Progenitor cell of endocrine pancreas (in vitro differentiated cells): ENCODE measurements at places on chromosomes 7 and 10. TPM values are rescaled to one million over a fixed set of nuclear protein-coding genes. Genes with fewer than 3 reads are reported as not detected.

RBM28 gene
- 51.0 and 56.7 TPM in 2 replicates for total RNA-seq

DNA sequence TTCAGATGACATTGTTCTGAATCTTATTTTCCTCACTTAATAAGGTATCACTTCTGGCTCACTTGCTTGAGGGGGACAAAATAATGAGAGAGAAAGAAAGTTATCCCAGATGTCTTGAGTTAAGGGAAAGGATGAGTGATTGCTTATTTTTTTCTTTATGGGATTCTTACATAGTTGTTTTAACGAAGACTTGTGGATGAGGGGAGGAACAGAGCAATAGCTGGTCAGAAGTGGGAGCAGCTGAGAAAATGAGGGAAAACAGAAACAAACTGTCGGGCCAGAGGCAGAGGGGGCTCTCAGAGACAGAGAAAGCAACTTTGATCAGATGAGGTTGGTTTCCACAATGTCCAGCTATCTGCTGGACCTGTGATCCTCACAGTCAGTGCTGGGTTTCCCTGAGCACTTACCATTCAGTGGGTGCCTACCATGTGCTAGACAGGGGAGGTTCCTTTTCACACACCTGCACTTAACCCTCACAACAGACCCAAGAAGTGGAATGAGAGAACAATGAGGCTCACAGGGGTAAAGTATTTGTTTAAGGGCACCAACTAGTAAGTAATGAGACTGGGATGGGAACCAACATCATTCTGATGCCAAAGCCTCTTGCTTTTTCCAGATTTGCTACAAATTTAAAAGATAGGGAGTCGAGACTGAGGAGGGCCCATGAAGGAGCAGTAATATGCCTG lies 64.2 kb downstream of the BICC1 start:
- DNase-seq: no peak
- peaks cover 9% of the 10 kb centered on the region for H3K4me1 ChIP-seq
- H3K4me3 ChIP-seq: no peak overlapping the region
- H3K27me3 ChIP-seq: peaks cover 19% of the 10 kb centered on the region
- peaks cover under 1% of the 10 kb centered on the region for H3K36me3 ChIP-seq

DNA sequence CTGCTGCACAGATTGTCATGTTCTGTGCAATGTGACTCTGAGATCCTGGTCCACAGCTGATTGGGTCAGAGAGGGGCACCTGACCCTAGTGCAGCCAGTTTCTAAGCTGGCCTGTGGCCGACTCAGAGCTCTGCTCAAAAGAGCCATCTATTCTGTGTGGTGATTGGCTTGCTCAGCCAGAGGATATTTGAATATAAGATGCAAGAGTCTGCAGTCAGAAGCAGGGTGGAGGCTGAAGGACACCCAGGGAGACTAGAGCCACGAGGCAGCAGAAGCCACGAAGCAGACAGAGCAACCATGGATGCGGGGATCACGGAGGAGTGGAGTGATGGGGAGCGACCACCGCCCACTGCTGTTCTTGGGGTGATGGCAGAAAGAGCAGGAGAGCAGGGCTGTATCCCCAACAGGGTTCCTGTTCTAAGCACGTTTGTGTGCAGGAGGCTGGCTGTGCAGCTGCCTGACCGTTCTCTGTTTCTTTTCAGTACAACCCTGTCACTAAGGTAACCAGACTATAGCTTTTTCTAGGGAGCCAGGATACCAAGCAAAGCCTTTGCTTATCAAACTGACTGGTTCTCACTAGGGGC lies 19.5 kb upstream of the RHEB start:
- H3K4me3 ChIP-seq: no peak overlapping the region
- no peaks in the 10 kb centered on the region for H3K27me3 ChIP-seq
- H3K27ac ChIP-seq: peak overlapping the region; percentile 57
- H3K4me1 ChIP-seq: peaks cover 13% of the 10 kb centered on the region

GRCh38 chr10:132062641-132063390 lies 2.9 kb upstream of the JAKMIP3 start:
- no peaks in the 10 kb centered on the region for H3K36me3 ChIP-seq
- peaks cover 13% of the 10 kb centered on the region for H3K4me1 ChIP-seq
- no peak overlapping the region for H3K27ac ChIP-seq
- no peak for DNase-seq

DNA sequence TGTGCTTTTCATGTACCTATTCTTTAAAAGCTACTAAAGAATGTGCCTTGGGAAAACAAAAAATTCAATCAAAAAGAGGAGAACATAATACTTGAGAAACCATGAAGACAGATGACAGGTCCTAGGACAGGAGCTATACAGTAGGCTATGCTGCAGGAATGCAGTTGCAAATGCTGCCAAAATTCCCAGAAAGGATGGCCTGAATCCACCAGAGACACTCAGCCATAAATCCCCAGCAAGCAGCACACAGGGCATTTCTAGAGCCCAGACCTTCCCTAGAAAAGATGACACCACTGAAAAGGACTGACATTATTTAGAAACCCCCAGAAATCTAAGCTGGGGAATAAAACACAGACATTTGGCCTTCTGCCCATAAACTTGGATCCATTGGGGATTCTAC lies 237.3 kb downstream of the C7orf25 start:
- H3K27ac ChIP-seq: no peak overlapping the region
- no peaks in the 10 kb centered on the region for H3K36me3 ChIP-seq
- no peak overlapping the region for H3K4me3 ChIP-seq
- DNase-seq: no peak

- H3K36me3 ChIP-seq: peaks cover 8% of the 10 kb centered on the region
- DNase-seq: no peak
- H3K4me1 ChIP-seq: peaks cover 22% of the 10 kb centered on the region
- H3K4me3 ChIP-seq: peak overlapping the region; percentile 80
- H3K27me3 ChIP-seq: peaks cover 17% of the 10 kb centered on the region
Measured at GRCh38 chr10:13526948-13527863, 1.6 kb downstream of the BEND7 start.

GRCh38 chr7:25758559-25758958 lies 393.4 kb upstream of the NFE2L3 start:
- H3K4me3 ChIP-seq: no peak overlapping the region
- DNase-seq: no peak
- no peaks in the 10 kb centered on the region for H3K36me3 ChIP-seq
- H3K4me1 ChIP-seq: peaks cover 3% of the 10 kb centered on the region
- H3K27ac ChIP-seq: no peak overlapping the region

DNA sequence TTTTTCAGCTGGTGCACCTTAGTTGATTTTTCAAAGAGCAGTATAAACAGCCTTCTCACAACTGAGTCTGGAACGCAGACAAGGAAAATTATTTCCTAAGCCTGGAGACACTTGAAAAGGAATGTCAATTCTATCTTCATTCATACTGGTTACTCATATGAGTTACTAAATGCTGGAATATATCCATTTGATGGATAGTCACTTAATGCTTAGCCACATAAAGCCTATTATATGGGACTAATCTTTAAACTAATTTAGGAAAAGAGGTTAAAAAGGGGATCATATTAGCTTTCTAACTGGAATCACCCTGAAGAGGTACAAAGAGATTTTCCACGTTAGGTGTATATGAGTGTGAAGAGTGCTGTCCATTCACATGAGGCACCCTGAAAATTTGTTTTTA lies 1.7 kb upstream of the HOXA4 start:
- no peak for DNase-seq
- H3K27me3 ChIP-seq: no peaks in the 10 kb centered on the region
- H3K4me3 ChIP-seq: peak overlapping the region; percentile 37
- H3K4me1 ChIP-seq: peaks cover 75% of the 10 kb centered on the region
- no peak overlapping the region for H3K27ac ChIP-seq

DNA sequence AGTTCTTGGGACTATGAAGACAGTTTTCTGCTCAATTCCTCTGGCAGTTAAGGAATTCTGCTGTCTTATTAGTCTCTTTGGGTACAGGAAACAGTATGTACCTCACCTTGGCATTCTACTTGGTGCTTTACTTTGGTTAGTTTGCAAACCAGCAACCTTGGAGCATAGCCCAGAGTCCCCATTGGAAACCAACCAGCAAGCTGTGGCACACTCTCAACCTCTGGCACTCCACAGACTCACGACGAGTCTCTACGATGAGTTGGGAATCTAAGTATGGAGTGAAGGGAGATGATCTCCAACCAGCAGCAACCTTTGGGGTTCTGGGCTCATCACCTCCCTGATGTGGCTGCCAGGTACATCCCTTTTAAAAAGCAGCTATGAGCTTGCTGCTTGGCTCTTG lies 43.8 kb downstream of the TPK1 start:
- H3K4me1 ChIP-seq: no peaks in the 10 kb centered on the region
- no peaks in the 10 kb centered on the region for H3K27me3 ChIP-seq
- DNase-seq: no peak
- H3K27ac ChIP-seq: no peak overlapping the region

GRCh38 chr7:28042721-28043120 lies 137.9 kb downstream of the JAZF1 start:
- DNase-seq: no peak
- H3K27ac ChIP-seq: no peak overlapping the region
- no peak overlapping the region for H3K4me3 ChIP-seq
- H3K27me3 ChIP-seq: no peaks in the 10 kb centered on the region
- no peaks in the 10 kb centered on the region for H3K36me3 ChIP-seq

DNA sequence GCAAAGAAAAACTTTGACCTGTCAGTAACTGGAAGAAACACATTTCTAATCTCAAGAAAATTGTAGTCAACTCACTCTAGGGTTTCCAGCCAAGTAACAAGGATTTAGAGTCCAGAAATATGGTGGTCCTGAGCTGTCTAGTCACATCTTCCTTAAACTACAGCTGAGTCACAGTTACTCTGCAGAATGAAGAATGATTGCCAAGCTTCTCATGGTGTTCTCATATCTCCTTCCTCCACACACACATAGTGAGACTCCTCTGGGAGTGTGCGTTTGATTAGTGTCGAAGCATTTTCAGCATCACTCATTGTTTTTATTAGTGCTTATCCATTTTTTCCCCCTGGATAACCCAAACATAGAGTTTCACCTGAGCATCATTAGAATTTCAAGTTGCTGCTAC lies 93.1 kb upstream of the CXCL12 start:
- H3K27ac ChIP-seq: no peak overlapping the region
- H3K4me3 ChIP-seq: no peak overlapping the region
- peaks cover 4% of the 10 kb centered on the region for H3K27me3 ChIP-seq
- no peaks in the 10 kb centered on the region for H3K36me3 ChIP-seq

DNA sequence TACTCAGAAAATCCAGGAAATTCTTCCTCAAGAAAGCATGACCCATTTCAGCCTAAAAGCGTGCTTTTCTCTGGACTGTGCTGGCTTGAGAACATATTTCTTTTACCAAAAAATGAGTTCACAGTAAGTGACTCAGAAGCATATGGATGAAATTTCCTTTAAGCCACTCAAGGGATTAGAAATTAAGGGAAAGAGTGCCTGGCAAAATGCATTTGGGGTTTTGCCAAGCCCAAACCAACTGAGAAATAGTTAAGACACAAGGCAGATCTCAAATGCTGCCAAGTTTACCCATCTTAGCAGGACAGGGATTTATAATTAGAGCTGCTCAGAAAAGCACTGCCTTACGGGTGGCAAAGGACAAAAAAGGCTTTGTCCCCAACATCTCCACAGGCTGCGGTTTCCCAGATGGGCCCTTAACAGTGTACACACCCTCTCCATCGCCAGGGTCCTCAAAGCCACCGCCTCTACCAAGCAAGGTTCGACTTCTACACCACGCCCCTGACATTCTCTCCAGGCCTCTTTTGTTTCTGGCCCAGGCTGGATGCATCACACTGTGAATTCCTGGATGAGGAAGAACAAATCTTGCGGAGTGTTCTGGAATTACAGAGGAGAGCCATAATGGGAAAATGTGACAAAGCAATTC lies 30.1 kb upstream of the CDHR3 start:
- H3K4me3 ChIP-seq: no peak overlapping the region
- H3K27ac ChIP-seq: no peak overlapping the region
- no peak for DNase-seq
- peaks cover 49% of the 10 kb centered on the region for H3K27me3 ChIP-seq
- H3K4me1 ChIP-seq: peaks cover 32% of the 10 kb centered on the region
- H3K36me3 ChIP-seq: no peaks in the 10 kb centered on the region

DNA sequence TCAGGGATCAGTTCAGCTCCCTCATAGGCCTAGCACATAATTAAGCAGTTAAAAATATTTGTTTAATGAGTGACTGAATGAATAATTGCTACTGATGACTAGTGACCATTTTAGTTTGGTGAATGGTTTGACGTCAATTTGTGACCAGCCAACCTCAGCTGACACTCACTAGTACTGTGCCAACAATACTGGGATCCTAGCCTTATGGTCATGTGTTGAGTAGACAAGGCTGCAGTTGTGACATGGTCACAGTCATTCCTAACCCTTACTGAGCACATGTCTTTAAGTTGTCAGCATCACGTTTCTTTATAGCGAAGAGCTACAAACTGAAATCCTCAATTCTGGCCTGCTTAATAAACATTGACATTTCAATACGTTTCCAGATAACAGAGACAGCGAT lies 86.9 kb upstream of the SLC26A5 start:
- H3K4me3 ChIP-seq: no peak overlapping the region
- no peak overlapping the region for H3K27ac ChIP-seq
- peaks cover 3% of the 10 kb centered on the region for H3K27me3 ChIP-seq
- H3K36me3 ChIP-seq: no peaks in the 10 kb centered on the region
- DNase-seq: no peak

DNA sequence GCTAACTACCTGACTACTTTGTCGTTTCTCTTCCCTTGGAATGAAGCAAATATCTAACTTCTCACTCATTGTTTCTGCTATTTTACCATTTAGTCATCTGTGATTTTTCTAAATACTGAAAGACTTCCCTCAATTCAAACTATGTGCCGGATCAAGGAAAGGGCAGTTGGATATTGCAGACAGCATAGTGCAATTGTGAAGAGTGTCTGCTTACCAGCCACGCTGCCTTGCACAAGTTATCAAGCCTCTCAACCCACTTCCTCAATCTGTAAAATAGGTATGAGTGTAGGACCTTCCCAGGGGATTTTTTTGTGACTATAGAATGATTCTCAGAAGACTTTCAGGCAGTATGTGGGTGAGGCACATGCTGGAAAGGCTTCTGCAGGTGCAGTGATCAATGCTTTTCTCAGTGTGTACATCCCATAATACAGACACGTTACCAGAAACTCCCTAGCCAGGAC lies 54.3 kb downstream of the EGFR start:
- no peak for DNase-seq
- H3K4me1 ChIP-seq: peaks cover 63% of the 10 kb centered on the region
- H3K4me3 ChIP-seq: no peak overlapping the region
- no peak overlapping the region for H3K27ac ChIP-seq

FXYD4 gene
- not detected in 2 replicates for total RNA-seq

GRCh38 chr7:91717681-91718470 lies 162.6 kb downstream of the MTERF1 start:
- peaks cover 21% of the 10 kb centered on the region for H3K4me1 ChIP-seq
- DNase-seq: no peak
- peak overlapping the region; percentile 60 for H3K27ac ChIP-seq
- peaks cover 3% of the 10 kb centered on the region for H3K36me3 ChIP-seq

DNA sequence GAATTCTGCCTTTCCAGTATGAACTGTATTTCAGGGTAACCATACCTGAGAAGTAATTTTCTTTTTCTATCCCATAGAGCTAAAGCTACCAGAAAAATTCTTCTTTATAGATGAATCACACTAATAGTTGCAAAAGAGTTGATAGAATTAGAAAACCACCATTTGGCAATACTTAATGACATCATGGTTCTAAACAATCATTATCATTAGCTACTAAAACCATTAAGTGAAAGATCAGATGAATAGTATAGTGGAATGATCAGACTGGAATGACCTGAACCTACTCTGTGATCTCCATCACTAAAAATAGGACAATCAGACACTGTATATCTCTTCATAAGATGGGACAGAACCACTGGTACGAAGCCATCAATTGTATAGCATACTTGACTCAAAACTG lies 19.8 kb upstream of the ZC3HAV1L start:
- H3K36me3 ChIP-seq: peaks cover 18% of the 10 kb centered on the region

- H3K4me3 ChIP-seq: peak overlapping the region; percentile 30
- H3K27me3 ChIP-seq: no peaks in the 10 kb centered on the region
- H3K4me1 ChIP-seq: peaks cover 62% of the 10 kb centered on the region
Measured at GRCh38 chr7:139648941-139649425, 125.5 kb downstream of the CLEC2L start.
